ENCODE measurements at places on chromosomes 2 and 18.
A peak's percentile ranks its signal among the peaks of the same experiment; 100 is the strongest.

DNA sequence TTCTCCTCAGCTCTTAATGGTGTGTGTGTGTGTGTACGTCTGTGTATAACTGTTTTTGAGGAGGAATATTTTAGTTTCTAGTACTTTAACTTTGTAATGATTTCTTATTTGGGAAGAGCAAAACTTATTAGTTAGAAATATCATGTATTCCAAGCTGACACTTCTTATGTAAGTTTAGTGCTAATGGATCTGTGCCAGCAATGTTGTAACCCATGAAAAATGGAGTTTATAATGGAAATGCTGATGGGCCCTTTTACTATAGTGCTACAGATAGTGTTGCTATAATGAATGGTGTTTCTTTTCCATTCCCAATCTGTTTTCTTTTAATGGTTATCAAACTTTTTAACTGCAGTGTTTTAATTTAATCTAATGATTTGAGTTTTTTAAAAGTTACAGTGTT is 49.8 kb upstream of the OTX1 start:
- DNase-seq: no peak

DNA sequence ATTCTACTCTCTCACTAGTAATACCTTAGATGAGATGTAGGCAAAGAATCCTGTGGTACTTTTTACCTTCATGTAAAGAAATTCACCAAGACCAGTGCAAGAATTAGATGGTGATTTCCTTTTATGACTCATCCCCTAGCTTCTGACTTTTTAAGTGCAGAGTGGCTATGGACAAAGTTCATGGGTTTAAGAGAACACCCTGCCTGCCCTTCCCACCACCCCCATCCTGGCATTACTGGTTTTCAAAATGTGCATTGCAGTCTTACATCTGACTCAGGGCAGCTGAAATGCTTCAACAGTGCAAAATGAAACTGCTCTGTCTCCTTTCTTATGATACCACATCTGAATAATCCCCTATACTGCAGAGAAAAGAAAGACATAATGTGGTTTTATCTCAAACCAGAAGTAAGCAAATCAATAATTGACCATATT is 22.6 kb downstream of the MAIP1 start:
- DNase-seq: no peak

GRCh38 chr2:221999717-222000116 is 299.1 kb downstream of the PAX3 start:
- DNase-seq: no peak

DNA sequence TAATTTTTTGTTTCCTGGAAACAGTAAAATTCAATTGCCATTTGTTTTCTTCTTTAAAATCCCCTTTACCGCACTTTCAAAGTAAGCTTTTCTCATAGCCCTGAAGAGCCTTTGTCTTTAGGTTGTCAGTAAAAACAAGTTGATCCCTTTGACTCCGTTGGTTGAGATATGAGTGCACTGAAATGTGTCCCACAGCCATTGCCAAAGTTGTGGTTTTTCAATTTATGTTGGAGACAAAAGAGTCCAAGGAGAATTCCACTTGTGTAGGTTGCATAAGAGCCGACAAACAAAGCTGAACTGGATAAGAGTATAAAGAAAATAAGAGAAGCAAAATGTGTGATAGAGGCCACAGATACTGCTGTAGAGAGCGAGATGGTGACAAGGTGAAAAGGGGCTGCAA is 26.1 kb upstream of the HNMT start:
- DNase-seq: no peak

DNA sequence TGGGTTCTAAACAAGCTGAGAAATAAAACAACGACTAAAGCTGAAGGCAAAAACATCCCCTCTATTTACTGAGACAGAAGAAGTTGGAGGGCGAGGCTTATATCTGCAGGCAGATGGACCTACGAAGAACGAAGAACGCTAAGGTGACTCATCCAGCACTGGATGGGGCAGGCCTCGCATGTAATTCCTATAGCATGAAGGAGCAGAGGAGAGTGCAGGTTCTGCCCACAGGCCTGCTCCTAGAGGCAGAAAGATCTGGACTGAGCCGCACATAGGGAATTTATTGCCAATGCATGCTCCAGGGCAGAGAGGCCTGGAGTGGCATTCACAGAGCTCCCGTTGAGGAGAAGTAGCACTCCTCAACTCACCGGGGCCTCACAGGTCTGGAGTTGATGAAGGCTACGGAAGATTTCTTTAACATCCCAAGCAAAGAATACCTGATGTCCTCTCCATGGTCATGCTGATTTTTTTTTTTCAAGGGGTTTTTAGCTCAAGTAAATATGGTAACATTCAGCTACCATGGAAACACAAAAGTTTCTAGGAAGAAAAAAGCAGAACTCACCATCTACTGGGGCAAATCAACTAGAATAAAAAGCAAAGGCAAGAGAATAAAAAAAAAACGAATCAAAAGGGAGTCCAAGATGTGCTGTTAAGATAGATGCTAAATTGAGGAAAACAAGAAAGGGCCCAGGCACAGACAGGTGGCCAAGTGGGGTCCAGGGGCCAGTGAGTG is 10.4 kb upstream of the METTL21A start:
- no peak for DNase-seq

GRCh38 chr2:56263876-56264275 is 80.1 kb downstream of the CCDC85A start:
- DNase-seq: no peak

- no peak for DNase-seq
Observed at GRCh38 chr2:18950361-18950851, 361.0 kb upstream of the NT5C1B start.

GRCh38 chr2:74119339-74119738 is 28.4 kb downstream of the BOLA3 start:
- no peak for DNase-seq

DNA sequence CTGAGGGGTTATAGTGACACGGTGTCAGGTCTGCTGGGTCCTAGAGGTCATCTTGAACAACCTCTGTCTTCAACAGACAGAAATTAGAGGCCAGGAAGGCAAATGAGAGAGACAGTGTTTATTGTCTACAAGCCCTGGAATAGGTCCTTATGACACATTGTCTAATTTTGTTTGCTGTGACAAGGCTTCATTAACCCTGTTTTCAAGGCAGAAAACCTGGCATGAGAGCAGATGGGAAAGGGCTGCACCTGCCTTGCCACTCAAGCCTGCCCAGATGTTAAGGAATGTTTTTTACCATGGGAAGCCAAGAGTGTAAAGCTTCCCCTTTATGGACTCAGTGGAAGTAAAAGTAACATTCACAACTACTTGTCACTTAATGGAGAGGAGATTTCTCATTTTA is 275.3 kb downstream of the KCNS3 start:
- no peak for DNase-seq

DNA sequence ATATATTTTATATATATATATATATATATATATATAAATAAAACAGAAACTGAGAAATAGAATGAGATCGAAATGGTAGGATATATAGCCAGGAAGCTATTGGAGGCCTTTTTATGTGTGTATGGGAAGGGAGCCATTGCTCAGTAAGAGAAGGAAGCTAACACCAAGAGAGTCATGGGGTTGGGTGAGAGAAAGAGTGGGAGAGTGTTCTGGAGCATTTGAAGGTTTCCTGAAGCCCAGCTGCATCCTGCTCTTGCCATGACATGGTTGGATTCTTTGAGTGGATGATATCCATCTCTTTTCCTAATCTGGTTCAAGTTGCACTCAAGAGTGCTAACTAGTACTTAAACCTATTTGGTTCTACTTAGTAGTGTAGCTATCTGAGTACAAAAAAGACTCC is 282.3 kb downstream of the DYSF start:
- peak; percentile 26 for DNase-seq

DNA sequence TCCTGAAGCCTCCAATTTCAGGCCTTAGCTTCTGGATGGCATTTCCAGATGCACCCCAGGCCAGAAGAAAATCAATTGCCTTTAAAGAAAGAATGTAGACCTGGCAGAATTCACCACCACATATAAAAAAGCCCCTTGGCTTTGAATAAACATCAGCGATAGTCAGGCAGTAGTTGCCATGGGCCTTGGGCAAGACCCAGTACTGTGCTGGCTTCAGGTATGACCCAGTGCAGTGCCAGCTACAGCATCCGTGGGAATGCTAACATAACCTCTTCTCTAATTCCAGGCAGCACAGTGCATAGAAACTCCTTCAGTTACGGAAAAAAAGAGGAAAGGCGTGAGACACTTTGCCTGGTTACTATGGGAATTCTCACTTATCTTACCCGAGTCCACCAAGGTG is 539.6 kb upstream of the LRRTM4 start:
- no peak for DNase-seq

DNA sequence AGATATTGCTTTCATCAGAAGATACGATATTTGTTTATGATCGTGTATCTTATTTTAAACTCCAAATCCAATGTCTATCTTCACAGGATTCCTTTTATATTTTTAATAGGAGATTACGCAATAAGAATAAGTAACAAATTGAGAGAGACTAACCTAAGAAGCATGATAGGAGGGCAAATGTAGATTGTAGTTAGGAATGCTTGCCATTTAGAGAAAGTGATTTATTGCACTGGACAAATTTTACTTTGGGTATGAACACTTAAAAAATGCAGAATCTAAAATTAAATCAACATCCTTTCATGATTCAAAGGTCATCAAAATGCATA is 563.4 kb upstream of the POU3F3 start:
- no peak for DNase-seq

GRCh38 chr2:54845094-54845493 is 121.6 kb downstream of the EML6 start:
- DNase-seq: no peak

DNA sequence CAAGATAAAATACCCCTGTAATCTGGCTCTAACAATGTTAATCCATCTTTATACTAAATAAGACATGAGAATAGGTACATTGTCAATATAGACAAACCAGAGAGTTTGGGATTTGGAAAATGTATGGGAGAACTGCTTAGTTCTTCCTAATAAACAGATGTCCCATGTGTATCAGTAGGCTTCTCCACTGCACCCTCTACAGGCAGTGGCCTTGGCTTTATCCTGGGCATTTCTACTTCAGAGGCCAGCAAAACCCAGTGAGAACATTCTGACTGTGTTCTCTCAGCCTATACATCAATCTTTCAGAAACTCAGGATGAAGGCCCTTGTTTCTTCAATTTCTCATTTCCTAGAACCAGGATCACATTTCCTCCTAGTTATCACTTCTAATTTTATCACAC is 1167.5 kb upstream of the ACVR2A start:
- DNase-seq: no peak

GRCh38 chr18:11548396-11548795 is 61.0 kb upstream of the SLC35G4 start:
- DNase-seq: no peak

GRCh38 chr2:136327162-136327852 is 209.4 kb upstream of the CXCR4 start:
- DNase-seq: no peak

DNA sequence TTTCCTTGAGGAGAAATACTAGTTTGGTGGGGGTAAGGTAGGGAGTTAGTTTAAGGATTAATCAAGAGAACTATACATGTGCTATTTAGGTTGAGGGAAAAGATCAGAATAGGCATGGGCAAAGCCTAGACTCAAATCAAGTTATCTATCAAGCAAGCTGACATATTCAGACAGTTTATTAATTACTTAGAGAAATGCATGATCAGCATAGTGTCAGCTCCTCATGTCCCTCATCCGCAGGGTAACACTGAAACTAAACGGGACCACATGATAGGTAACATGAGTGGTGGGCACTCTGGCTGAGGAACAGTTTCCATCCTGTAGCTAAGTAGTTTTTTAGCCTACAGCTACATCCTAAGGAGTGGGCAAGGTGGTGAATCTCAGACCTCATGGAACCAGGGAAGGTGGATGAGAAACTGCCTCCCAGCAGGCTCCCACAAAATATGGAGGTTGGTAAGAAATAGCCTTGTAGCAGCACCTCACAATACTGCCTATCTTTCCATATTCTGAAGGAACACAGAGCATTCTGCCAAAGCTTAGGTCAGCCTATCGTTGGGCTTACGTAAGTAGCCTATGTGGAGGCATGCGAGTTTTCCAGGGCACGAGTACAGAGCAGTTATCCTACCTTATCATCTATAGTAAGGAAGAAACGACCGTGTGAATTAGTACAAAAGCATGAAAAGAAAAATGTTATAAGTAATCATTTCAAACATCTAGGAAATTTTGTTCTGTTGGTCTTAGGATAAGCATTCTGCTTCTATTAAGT is 18.4 kb downstream of the ZC3H6 start:
- no peak for DNase-seq

DNA sequence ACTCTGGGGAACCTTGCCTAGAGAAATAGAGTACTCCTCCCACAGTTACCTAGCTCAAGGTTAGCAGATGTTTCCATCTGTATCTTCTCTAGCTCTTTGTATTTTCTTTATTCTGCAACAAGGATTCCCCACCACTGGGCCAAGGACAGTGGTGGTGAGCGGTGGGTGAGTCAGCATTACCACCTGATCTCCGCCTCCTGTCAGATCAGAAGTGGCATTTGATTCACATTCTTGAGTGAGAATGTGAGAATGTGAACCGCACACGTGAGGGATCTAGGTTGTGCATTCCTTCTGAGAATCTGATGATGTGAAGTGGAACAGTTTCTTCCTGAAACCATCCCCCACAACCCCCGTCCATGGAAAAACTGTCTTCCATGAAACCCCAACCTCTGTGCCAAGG is 9.0 kb downstream of the EPB41L3 start:
- DNase-seq: no peak

GRCh38 chr2:101854877-101855276 is 136.9 kb upstream of the IL1R2 start:
- no peak for DNase-seq

- DNase-seq: no peak
Observed at GRCh38 chr2:39981883-39982311, 202.8 kb upstream of the THUMPD2 start.

DNA sequence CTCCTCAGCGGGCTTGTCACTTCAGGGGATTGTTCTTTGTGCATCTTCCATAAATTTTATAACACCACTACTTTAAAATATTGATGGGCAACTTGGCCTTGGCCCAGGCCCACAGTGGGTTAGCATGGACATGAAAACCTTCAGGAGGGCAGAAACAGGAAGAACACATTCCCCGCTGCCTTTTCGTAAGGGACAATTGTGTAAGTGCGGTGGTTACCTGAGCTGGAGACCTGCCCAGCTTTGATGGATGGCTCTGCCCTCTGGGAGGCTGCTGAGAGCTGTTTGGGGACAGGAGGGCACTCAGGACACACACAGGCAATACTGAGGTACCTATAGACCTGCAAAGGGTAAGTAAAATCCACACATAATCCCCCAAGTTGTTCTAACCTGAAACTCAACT is 46.8 kb downstream of the FECH start:
- no peak for DNase-seq

DNA sequence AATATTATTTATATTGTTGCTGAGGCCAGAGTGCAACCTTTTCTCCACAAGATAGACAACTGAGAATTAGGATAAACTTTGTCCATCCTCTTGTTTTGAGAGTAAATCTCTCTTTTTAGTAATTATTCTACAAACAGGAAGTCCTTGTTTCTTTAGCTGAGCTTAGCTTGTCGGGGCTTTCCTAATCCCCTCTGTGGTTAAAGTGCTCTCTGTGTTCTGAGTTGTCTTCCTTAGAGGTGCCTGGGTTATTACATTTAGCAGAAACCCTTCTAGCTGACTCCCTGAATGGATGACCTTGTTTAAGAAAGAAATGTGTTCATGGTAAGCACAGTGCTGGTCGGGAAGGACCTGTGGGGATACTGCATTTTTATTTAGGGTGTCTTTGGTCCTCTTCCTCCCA is 12.7 kb downstream of the USP39 start:
- no peak for DNase-seq

- DNase-seq: peak; percentile 57
Observed at GRCh38 chr2:233938676-233939370, 21.6 kb downstream of the TRPM8 start.
